ENCODE measurements at places on chromosomes 11 and 22.

- no peak for DNase-seq
These were observed 727 bp upstream of the SCARF2 start for GRCh38 chr22:20438427-20438677.

- DNase-seq, result no peak
These were observed 2.6 kb upstream of the LTBP3 start for GRCh38 chr11:65560555-65561418.

GRCh38 chr11:12930850-12931249 is 78.3 kb upstream of the RASSF10 start:
- no peak for DNase-seq

GRCh38 chr11:99376463-99376862 is 355.7 kb downstream of the CNTN5 start:
- no peak for DNase-seq
